ENCODE measurements at places on chromosomes 5 and 9. TPM values are rescaled to one million over a fixed set of nuclear protein-coding genes. Genes with fewer than 3 reads are reported as not detected.

GRCh38 chr9:128374221-128374675 is 3.1 kb downstream of the URM1 start:
- DNase-seq: no peak
- no peak overlapping the region for H3K27ac ChIP-seq
- no peaks in the 10 kb centered on the region for H3K27me3 ChIP-seq
- H3K36me3 ChIP-seq: peaks cover 17% of the 10 kb centered on the region
- peaks cover 33% of the 10 kb centered on the region for H3K4me1 ChIP-seq

- no peak overlapping the region for H3K4me3 ChIP-seq
- H3K4me1 ChIP-seq: peaks cover 11% of the 10 kb centered on the region
- no peaks in the 10 kb centered on the region for H3K36me3 ChIP-seq
- no peak overlapping the region for H3K27ac ChIP-seq
- H3K27me3 ChIP-seq: no peaks in the 10 kb centered on the region
- no peak for DNase-seq
Measured at GRCh38 chr5:90866333-90866732, 307.7 kb downstream of the ADGRV1 start.

GRCh38 chr5:1784197-1785050 is 15.2 kb downstream of the MRPL36 start:
- H3K4me3 ChIP-seq: no peak overlapping the region
- peaks cover 10% of the 10 kb centered on the region for H3K4me1 ChIP-seq
- H3K36me3 ChIP-seq: no peaks in the 10 kb centered on the region
- no peak overlapping the region for H3K27ac ChIP-seq
- peaks cover 16% of the 10 kb centered on the region for H3K27me3 ChIP-seq
- peak; percentile 7 for DNase-seq

GRCh38 chr5:171310212-171310818 is 1.3 kb downstream of the TLX3 start:
- peaks cover 53% of the 10 kb centered on the region for H3K4me1 ChIP-seq
- H3K27me3 ChIP-seq: peaks cover 100% of the 10 kb centered on the region
- H3K4me3 ChIP-seq: peak overlapping the region; percentile 51
- H3K27ac ChIP-seq: no peak overlapping the region
- DNase-seq: no peak

The PCDHGC4 gene
- 1.8 TPM for total RNA-seq

The SHC3 gene
- 0.96 TPM for total RNA-seq

The CCDC183 gene
- total RNA-seq: 2.1 TPM

Measured in left ventricle myocardium inferior (tissue), 1 donor.